ENCODE measurements at places on chromosomes 4 and X.

DNA sequence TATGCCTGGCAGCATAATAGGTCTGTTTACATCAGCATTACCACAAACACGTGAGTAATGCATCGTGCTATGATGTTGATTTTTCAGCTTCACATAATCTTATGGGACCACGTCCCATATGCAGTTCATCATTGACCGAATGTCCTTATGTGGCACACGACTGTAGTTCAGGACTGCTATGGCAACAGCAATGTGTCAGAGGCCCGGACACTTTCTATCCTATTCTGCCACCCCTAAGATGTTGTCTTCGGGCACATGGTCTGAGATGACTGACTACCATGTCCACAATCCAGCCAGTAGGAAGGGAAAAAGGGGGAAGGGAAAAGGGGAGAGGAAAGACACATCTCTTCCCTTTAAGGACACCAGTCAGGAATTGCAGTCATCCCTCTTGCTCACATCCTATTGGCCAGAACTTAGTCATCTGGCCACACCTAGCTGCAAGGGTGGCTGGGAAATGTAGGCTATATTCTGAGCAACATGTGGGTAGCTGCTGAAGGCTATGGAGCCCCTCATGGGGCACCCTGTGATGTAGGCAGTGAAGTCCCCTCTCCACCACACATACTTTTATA lies 196.0 kb upstream of the RBPJ start:
- DNase-seq: peak; percentile 62

DNA sequence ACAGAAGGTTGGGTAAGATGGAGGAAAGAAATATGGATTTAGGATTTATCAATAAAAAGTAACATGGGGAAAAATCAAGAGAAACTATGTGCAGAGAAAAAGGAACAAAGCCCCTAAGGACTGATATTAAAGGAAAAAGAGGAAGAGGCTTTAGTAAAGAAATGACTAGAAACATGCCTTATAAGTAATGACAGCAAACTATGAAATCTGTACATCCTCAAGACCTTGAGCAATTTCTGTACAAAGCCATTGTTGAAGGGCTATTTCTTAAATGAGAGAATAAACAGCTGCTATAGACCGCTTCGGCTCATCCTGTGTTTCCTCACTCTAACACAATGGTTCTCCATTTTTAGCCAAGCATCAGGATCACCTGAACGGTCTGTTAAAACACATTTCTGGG lies 180.3 kb upstream of the ATOH1 start:
- no peak for DNase-seq

GRCh38 chr4:88870428-88870827 lies 172.8 kb upstream of the NAP1L5 start:
- no peak for DNase-seq

DNA sequence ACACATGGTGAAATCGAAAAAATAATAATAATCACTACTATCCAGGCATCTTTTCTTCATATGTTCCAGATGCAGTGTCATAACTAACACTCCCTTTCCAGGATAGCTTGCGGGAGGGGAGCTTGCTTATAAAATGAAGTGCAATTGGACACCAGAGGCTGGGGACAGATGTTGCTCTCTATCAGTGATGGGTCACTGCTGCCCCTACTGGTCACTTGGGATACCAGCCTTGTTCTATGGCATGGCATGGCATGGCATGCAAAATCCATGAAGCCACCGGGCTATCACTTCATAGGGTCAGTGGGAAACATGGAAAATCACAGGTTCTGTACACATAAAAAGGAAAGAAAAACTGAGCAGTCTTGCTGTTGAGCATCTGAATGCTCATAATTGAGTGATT lies 168.1 kb downstream of the GLRA2 start:
- peak; percentile 71 for DNase-seq

GRCh38 chr4:1367230-1367935 lies 20.4 kb downstream of the UVSSA start:
- no peak for DNase-seq

GRCh38 chr4:28354880-28355656 lies 1494.4 kb downstream of the STIM2 start:
- no peak for DNase-seq

GRCh38 chr4:76758290-76758882 lies 139.6 kb downstream of the SOWAHB start:
- DNase-seq: peak; percentile 65

DNA sequence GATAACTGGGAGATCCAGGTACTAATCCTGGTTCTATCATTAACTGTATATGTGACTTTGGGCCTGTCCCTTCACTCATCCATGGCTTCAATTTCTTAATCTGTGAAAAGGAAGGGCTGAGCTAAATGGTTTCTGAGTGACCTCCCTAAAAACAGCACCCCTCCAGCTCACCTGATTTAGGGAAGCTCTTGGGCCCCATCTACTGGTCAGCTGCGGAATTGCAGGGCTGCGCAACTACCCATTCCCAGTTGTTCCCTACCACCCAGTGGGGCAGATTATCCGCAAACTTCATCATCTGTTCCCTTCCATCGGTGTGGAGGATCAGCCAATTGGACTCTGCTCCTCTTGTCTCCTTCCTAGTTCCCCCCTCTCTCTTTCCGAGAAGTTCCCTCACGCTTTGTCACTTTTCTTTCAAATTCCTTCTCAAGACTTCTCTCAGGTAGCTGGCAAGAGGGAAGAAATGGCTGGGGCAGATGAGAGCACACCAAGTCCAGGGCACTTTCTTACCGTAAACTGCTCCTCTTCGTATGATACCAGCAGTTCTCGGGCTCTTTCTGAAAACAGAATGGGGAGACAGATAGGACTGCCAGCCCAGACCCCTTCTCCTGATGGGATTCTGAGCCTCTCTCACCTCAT lies 5.8 kb downstream of the LAS1L start:
- peak; percentile 44 for DNase-seq
